ENCODE measurements at places on chromosomes 7 and 10.

DNA sequence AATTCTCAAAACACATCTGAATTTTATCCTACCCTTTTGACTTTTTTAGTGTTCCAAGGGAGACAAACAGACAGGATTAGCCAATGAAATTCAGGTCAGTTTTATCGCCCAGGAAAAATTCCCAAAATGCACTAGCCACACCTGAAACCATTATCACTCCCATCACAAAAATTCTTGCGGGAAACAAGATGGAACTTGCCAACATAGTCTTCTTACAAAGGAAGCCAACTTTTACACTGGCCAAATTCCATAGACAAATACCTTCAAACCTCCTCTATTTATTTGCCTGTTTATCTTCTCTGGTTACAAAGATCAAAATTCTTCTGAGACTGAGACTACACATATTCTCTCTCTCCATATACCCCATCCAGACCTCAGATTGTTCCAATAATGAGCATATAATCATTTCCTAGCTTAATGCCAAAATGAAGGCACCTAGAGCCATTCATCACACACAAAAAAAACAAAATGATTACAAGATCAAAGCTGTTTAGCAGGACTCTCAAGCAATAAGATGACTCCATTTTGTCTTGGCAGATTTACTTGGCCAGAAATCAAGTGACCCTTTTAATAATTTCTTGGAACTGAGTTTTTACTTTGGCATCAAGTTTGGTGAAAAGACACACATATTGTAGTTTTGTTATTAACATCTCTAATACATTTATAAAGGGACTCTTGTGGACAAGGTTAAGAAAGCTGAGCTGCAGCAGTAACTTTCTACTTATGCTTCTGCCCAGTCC, 30.2 kb downstream of the MET start:
- DNase-seq, result no peak

GRCh38 chr7:34156336-34156735, 251.0 kb downstream of the BMPER start:
- no peak for DNase-seq

DNA sequence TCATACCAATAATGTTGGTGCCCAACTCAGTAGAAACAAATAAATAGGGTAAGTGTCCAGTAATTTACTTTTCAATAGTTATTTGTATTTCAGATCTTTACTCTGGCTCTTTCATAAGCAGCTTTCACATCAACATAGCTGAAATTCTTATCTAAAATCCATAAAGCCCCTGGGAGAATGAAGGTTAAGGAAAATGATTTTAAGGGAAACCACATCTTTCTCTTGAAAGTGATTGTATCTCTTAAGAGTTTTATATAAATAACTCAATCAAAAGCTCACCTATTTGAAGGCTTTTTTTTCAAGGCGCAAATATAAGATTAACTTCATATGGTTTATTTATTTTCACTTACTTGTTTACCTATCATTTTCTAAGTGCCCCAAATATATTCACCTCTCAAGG, 324.4 kb downstream of the HGF start:
- no peak for DNase-seq

DNA sequence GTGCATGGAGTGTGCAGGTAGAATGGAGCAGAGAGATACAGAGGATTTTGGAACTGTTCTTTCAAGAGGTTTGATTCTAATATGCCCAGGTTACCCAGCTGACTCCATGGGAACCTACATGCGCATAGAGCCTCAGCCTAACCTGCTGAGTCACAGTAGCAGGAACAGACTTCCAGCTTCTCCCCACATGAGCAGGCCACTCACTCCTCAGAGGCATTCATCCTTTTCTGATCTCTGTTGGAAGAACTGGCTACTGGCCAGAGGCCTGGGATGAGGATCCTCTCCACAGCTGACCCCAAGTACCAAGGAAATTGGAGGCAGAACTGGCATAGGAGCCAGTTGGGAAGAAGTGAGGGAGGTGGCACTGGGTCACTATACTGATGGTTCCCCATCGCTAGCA, 17.9 kb upstream of the CCSER2 start:
- no peak for DNase-seq

DNA sequence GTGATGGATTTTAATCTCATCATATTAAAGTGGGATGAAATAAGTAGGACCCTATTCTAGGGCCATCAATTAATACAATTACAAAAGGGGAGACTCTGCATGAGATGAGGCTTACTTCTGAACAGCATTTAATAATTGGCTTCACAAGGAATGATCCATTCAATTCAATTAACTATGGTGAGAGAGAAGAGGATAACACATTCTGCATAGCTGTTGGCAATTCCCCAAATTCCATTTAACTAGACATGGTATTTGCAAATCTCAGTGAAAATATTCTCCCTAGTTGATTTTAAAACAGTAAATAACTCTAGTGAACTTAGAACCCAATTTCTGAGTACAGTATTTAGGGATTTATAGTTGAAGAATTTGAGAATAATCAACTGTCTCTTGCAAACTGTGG, 145.3 kb downstream of the NOC3L start:
- no peak for DNase-seq

GRCh38 chr7:156158693-156159092, 346.4 kb upstream of the SHH start:
- DNase-seq, result no peak

DNA sequence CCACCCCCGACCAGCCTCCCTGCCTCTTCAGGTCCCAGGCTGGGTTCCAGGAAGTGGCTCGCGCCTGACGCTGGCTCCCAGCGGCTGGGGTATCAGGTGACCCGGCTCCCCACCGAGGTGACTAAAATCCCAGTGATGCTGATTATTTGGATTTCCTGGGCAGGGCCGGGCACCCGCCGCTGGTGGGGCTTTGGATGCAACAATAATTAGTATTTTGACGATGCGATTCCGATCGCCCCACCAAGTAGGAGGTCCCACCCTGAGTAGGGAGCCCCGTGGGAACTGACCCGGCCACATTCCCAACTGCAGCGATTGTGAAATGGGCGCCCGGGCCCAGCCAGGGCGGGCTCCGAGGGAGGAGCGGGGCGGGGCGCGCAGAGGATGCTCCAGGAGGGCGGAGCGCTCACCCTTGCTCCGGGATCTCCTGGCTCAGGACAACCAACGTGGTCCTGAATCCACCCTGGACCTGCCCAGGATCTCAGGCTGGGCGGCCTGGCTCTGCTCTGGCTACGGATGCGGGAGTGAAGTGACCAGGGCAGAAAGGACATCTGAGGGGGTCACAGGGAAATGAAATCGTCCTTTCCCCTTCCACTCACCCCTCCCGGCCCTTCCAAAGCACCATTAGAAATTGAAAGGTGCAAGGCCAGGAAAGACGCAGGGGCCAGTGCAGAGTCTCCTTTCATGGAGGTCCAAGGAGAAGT, 32.6 kb downstream of the DUSP5 start:
- DNase-seq, result no peak

DNA sequence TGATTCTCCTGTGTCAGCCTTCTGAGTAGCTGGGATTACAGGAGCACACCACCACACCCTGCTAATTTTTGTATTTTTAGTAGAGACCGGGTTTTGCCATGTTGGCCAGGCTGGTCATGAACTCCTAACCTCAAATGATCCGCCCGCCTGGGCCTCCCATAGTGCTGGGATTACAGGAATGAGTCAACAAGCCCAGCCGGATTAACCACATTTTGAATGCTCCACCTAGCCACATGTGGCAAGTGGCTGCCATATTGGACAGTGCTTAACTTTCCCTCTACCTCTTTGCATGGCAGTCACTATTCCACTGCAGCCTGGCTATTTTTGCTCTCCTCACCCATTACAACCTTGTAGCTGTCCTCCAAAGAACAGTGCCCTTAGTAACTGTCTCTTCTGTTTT, 160.1 kb downstream of the GATA3 start:
- no peak for DNase-seq

DNA sequence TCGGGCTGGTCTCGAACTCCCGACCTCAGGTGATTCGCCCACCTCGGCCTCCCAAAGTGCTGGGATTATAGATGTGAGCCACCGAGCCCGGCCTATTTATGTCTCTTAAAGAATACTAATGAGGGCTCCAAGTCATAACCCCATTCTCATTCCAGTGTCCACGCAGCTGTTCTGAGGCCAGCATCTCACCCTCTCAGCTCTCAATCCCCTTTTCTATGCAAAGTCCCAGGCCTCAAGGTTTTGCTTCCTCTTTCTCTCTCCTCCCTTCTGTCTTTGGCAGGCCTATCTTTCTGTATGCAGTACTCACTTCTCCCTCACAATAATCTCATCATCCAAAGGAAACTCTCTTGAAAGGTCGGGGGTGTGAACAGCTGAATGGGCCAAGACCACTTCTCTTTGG, 28.0 kb upstream of the VSIR start:
- DNase-seq, result no peak

DNA sequence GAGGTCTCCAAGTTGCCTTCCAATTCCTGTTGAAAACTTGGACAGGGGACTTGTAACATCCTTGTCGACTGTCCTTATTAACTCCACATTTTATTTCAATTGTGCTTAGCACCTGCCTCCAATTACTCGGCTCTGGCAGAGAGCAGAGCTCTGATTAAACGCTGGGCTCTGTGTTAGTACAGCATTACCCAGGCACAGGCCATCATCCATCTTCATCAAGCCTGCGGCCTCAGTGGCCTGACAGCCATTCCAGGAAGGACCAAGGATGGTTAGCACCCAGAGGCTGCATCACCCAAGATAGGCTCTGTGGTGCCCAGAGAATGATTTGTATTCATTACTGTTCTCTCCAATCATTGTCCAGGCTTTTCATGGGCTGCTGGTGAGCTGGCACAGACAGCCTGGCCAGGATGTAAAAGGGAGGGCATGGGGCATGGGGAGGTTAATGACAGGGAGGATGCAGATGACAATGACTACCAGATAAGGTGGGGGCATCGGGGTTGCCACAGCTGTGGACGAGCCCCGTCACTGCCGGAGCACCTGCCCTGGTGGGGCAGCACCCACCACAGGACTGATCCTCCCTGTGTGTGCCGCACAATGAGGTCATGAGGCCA, 123.3 kb downstream of the PTPN20 start:
- DNase-seq, result no peak

GRCh38 chr7:81299711-81300110, 380.9 kb upstream of the SEMA3C start:
- no peak for DNase-seq

DNA sequence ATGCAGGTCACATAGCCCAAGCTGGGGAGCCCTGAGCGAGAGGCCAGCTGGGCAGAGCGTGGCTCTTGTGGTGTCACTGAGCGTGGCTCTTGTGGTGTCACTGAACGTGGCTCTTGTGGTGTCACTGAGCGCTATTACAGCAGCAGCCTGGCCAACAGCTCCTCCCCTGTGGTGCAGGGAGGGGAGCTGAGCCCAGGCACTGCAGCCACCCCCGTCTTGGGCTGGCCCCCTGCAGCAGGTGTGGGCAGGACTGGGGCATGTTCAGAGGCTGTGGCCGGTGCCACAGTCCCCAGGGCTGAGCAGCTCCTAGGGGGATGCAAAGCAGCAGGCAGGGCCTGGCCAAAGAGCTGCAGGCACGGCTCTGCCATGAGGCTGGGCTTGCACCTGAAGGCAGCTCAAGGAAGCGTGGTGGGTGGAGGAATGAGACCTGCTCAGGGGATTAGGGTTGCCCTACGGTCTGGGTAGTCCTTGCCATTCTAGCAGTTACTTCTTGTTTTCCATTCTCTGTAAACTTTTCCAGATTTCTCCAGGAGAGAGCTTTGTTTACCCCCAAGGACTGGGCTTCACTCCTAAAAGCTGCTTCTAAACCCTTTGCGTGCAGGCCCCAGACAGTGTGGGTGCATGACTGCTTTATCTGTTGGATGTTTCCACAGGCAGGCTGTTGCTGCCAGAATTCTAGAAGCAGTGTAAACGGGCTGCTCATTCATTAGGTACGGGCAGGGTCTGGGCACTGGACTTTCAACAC, 29.2 kb downstream of the ZNF783 start:
- no peak for DNase-seq

DNA sequence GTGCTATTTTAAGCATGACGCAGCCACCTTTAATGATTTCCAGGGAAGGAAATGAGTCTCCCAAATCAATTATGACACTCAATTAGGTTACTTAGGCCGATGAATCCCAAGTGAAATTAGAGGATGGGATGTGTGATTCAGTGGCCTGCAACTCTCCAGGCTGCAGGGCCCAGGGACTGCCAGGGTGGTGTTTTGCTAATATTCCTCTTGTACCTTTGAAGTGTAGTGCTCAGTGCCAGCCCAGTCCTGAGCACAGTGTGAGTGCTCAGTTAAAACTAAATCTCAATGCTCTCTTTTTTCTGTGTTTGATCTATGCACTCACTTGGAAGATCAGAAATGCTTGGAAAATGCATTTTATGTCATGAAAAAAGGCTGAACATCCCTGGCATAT, 51.6 kb downstream of the SEM1 start:
- no peak for DNase-seq

GRCh38 chr7:151139071-151139790, 28.3 kb downstream of the GBX1 start:
- no peak for DNase-seq

- DNase-seq, result no peak
Measured at GRCh38 chr7:150439967-150440366, 10.5 kb upstream of the GIMAP8 start.

DNA sequence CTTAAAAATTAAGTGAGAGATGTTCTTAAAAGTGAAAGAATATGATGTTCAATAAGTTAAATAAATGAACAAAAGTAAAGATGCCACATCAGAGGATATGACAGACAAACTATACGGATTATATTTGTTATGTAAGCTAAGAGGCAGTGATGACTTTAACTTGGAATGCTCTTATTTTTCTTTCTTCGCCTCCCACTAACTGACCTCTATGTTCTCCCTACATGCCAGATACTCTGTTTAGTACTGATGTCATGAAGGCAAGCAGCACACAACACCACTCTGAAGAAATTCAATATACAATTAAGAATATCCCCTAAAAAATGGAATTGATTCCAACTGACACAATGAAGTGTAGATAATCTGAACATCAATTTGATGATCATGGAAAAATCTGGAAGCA, 223.4 kb downstream of the DOCK4 start:
- DNase-seq, result no peak

GRCh38 chr7:90574820-90575187, 21.3 kb upstream of the CDK14 start:
- DNase-seq, result no peak

DNA sequence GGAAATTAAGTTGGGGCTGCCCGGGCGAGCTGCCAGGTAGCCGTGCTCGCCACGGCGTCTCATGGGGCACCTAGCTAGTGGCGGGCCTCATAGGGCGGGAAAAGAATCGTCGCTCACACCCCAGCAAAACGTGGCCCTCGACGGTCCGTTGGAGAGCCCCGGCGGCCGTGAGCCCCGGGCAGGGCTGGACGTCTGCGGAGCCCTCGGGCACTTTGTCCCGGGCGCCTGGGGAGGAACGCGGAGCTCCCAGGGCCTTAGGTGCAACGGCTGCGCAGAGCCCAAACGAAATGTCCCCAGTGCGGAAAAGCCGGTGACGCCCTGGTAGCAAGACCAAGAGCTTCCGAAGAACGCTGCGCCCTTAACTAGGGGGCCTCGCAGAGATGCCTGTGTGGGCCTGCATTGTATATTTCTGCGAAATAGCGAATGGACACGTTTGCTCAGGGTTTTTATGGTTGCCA, 866 bp upstream of the SFMBT2 start:
- no peak for DNase-seq
